ENCODE measurements at places on chromosomes 3 and 15.

DNA sequence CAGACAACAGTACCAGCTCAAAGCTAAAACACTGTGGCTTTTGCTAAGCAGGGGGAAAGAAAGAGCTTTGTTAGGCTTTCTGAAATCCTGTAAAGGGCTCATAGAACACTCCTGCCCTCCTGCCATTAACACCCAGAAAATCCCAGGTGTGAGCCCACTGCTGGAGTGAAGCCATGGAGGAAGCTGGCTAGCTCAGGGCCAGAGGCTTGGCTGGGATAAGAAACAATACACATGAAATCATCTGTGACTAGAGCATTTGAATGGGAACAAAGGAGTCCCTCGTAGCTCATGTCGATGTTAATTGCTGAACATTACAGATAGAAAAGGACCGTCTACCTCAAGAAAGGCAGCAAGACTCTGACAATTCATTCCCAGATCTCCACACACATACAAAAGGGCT is 23.5 kb downstream of the RUVBL1 start:
- no peak for DNase-seq

GRCh38 chr3:139944256-139944910 is 9.4 kb downstream of the CLSTN2 start:
- DNase-seq, result no peak

- peak; percentile 63 for DNase-seq
Observed at GRCh38 chr3:9352917-9353752, 9.7 kb upstream of the THUMPD3 start.

- DNase-seq, result no peak
Observed at GRCh38 chr15:36843822-36844221, 256.5 kb downstream of the MEIS2 start.

GRCh38 chr3:30539206-30539605 is 67.2 kb upstream of the TGFBR2 start:
- DNase-seq, result no peak

- DNase-seq, result no peak
Observed at GRCh38 chr15:70339571-70340493, 242.1 kb upstream of the TLE3 start.

- DNase-seq, result no peak
Observed at GRCh38 chr3:39751286-39751685, 58.1 kb upstream of the MYRIP start.

- peak; percentile 37 for DNase-seq
Observed at GRCh38 chr3:150210461-150211110, 197.5 kb upstream of the TSC22D2 start.

- no peak for DNase-seq
Observed at GRCh38 chr3:164612751-164613150, 465.5 kb downstream of the SI start.

DNA sequence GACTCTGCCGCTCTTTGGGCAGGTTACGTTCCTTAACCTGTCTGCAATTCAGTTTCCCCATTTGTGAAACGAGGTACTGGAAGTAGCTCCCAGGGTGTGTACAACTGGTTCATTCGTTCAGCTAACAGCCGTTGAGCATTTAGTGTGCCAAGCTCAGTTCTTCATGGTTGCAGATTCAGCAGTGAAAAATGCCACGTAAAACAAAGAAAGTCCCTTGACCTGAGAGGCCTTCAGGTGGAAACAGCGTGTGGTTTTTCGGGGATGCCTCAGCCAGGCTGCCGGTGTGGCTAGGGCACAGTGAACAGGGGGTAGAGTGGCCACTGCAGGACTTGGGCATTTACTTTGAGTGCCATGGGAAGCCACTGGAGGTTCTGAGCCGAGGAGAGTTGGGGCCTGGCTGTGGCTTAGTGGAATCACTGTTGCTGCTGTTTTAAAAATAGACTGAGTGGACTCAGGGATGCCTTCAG is 4.7 kb downstream of the SYNM start:
- DNase-seq, result no peak

DNA sequence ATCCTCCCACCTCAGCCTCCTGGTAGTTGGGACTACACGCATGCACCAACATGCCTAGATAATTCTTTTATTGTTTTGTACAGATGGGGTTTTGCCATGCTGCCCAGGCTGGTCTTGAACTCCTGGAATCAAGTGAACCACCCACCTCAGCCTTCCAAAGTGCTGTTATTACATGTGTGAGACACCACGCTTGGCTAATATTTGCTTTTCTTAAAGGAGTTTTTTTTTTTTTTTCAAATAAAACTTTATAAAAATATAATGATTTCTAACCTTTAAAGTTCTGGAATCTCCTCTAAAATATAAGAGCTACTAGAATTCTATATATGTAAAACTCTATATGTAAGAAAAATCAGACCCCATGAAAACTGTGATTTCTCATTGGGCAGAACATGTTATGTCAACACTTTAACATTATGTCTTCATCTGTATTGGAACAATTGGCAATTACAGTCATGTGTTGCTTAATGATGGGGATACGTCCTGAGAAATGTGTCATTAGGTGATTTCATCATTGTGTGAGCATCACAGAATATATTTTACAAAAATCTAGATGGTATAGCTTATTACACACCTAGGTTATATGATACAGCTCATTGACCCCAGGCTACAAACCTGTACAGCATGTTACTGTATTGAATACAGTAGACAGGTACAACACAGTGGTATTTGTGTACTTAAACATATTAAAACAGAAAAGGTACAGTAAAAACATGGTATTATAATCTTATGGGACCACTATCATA is 377.0 kb downstream of the PLCL2 start:
- no peak for DNase-seq

- no peak for DNase-seq
Observed at GRCh38 chr15:58139989-58140522, 1.9 kb downstream of the AQP9 start.

GRCh38 chr3:135083179-135083578 is 288.1 kb downstream of the EPHB1 start:
- no peak for DNase-seq

Measured in fibroblast of skin of scalp (primary cell).